ENCODE measurements at places on chromosomes 1 and 21.
A peak's percentile ranks its signal among the peaks of the same experiment; 100 is the strongest.

DNA sequence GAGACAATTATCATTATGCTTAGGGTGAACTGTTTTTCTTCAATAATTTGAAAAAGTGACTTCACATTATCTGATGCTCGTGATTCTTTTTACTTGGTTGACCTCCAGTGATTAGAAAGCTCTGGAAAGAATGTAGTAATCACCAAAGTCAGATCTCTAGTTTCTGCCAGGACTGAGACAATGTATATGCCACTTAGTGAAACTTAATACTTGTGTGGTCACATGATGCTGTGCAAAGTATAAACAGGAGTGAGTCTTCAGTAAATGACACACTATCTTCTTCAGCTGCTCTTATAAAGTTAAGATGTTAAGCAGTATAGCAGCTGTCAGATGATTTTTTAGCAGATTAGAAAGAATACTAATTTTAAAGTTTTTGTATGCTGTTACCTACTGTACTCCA, 17.2 kb downstream of the VCAM1 start:
- DNase-seq, result no peak

DNA sequence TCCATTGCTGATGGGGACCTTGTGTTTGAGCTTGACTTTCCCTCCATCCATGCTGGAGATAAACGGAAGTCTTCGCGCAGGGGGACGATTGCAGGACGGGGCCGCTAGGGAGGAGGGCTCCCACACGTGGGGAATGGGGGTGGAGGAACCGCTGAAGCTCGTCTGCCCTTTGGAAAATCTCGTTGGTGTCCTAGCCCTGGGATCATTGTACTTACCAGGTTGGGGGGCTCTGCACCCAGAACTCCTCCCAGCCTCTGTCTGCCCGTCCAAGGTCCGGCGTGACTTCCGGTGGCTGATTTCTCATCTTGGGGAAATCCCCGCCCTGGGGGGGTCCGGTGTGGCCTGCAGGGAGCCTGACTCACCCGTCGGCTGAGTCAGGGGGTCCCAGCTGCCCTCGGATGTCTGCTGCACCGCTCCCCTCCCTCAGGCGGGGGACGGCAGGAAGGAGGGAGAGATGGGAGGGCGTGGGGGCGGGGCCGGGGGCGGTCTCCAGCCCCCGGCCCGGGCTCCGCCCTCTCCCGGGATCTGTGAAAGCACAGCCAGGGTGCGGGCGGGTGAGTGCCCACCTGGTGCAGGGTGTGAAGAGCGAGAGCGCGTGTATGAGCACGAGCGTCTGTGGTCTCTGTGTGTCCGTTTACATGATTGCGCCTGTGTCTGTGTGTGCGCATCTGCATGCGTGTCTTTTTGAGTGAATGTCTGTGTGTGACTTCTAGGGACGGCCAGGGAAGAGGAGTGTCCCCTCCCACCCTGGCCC, 35.8 kb downstream of the PIK3CD start:
- DNase-seq, result peak; percentile 32

DNA sequence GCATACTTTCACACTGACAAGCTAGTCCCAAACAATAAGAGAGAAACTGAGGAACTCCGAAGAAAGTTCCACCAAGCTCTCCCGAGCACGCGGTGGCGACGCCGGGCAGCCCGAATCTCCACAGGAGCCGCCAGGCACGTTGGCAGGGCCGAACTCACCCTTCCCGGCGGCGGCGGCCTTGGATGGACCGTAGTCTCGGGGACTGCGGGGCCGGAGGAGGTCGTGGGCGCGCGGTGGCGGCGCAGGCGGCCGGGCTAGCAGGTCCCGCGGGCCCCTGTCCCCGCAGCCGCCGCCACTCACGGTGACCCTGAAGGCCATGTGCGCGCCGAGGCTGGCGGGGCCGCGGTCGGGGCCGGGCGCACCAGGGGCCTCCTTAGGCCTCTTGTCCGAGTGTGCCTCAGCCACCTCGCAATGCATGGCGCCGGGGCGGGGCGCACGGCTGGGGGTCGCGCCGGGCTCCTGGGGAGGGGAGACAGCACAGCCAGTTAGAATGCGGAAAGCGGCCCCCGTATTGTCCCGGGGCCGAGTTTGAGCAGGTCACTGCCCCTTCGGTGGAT, 1.2 kb downstream of the GLIS1 start:
- DNase-seq, result no peak

DNA sequence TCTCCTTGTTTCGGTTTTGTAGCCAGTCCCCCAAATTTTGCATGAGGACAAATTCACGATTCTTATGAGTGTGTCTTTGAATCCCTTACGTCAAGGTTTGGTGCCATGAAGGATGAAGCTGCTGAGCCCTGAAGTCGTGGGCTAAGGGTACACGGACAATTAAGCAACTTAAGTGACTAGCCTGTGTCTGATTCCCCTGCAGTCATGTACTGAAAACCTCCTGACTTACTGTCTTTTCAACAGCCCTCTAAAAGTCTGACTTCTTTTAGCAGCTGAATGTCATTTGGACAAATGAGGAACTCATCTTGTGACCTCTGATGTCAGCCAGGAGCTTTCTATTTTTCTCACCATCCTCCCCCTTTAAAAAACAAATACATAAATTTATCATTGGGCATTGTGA, 27.1 kb upstream of the C1orf105 start:
- DNase-seq, result no peak

DNA sequence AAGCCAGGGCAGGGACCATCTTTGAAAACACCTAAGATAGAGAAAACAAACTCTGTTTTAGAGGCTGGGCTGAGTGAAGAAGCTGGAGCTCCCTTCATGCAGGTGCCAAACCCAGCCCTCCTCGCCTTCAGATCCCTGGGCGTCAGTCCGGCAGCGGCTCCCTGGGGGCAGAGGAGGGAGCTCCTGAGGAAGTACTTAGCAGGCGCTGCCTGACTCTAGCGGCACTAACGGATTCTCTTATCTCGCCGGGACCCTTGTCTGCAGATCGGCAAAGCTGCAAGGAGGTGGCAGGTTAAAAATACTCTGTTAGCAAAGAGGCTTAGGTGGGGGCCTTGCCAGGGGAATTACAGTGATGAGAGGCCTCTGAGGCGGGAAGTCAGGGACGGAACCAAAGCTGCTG, 79.6 kb downstream of the PLXNA2 start:
- no peak for DNase-seq

- DNase-seq, result peak; percentile 38
Measured at GRCh38 chr1:10755970-10756521, 40.4 kb downstream of the CASZ1 start.

DNA sequence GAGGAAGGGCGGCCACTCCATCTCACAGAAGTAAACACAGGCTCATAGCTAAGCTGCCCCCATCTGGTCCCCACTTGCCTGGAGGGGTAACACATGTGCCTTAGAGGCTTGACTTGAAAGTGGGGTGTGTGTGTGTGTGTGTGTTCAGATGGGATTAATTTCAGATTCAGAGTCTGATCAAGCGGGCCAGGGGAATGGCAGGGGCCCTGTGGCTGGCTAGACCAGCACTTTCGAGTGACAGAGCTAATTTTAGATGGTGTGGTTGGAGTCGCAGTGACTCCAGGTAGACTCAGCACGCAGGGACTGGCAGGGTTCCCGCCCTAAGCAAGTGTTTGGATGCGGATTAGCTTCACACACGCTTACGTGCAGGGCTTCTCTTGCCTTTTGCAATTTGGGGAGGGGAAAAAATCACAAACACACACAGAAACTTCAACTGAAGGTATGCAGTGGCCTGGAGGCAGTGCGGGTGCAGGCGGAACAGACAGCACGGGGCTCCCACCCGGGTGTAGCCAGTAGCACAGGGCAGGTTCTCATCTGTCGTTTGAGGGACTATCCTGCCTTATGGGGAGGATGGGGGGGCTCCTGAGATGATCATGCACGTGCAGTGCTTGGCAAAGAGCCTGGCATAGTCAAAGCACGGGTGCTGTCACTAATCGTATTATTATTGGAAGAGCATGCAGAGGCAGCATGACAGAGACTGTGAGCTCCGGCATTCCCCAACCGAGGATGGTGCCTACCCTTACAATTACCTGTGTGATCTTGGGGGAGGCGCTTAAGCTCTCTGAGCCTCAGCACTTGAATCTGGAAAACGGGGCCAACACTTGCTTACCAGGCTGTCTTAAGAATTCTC, 1.3 kb downstream of the EDN2 start:
- DNase-seq, result no peak

GRCh38 chr1:56295949-56296929, 283.1 kb downstream of the PLPP3 start:
- DNase-seq, result no peak

- no peak for DNase-seq
Measured at GRCh38 chr1:201513498-201514243, 6.7 kb upstream of the CSRP1 start.

- no peak for DNase-seq
Measured at GRCh38 chr21:37987668-37988067, 71.4 kb upstream of the KCNJ6 start.

DNA sequence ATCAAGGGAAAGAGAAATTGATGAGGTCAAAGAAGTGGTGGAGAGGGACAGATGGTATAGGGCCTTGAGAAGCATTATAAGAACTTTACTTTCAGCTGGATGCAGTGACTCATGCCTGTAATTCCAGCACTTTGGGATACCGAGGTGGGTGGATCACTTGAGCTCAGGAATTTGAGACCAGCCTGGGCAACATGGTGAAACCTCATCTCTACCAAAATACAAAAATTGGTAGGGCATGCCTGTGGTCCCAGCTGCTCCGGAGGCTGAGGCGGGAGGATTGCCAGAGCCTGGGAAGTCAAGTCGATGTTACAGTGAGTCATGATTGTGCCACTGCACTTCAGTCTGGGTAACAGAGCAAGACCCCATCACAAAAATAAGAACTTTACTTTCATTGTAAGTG, 5.7 kb downstream of the TMEM50A start:
- DNase-seq, result no peak

GRCh38 chr1:218363141-218363540, 18.0 kb downstream of the TGFB2 start:
- DNase-seq, result no peak

DNA sequence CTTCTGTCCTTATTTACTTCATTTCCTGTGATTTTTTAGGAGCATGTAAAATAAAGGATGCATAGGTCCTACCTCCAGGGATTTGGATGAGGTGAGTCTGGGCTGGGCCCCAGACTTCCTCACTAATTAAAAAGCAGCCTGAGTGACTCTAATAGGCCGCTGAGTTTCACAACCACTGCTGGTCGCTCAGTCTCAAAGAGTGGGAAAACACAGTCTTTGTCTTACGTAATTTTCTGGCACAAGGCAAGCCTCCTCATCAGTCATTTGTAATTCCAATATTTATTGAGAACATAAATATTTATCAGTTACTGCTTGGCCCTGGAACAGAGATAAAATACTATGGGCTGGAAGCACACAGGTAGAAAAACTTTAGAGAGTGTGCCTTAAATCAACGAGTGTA, 195.4 kb upstream of the RUNX1 start:
- no peak for DNase-seq

DNA sequence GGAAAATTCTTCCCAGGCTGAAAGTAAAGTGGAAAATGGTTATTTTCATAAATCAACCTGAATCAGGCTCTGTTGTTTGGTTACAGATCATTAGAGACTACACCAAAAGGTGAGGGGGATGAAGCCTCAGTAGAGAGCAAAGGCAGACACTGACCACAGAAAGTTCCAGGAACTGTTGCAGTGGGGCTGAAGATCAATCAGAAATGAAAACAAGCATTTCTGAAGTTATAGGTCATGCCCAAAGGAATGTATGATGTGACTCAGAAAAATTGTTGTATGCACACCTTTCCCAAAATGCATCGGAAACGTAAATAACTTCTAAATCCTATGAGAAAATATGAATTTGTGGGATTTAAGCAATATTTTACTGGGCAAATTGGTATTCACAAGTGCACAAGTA, 63.3 kb downstream of the FYB2 start:
- no peak for DNase-seq

GRCh38 chr21:34762786-34763185, 94.0 kb downstream of the CLIC6 start:
- DNase-seq, result no peak

- no peak for DNase-seq
Measured at GRCh38 chr1:230429067-230429735, 3.1 kb upstream of the PGBD5 start.
